Stimulated activated CD4-positive, alpha-beta T cell treated with anti-CD3 and anti-CD28 coated beads, Interleukin-1b, Interleukin-23, amount 100 ng/mL, for 4 hours (primary cell): ENCODE measurements at places on chromosomes 3 and 15.

- no peak for DNase-seq
Observed at GRCh38 chr3:189273736-189274135, 102.0 kb downstream of the TPRG1 start.

GRCh38 chr3:41239587-41239986 lies 40.3 kb downstream of the CTNNB1 start:
- DNase-seq, result no peak

GRCh38 chr15:78633348-78633747 lies 7.7 kb downstream of the CHRNB4 start:
- DNase-seq, result no peak

DNA sequence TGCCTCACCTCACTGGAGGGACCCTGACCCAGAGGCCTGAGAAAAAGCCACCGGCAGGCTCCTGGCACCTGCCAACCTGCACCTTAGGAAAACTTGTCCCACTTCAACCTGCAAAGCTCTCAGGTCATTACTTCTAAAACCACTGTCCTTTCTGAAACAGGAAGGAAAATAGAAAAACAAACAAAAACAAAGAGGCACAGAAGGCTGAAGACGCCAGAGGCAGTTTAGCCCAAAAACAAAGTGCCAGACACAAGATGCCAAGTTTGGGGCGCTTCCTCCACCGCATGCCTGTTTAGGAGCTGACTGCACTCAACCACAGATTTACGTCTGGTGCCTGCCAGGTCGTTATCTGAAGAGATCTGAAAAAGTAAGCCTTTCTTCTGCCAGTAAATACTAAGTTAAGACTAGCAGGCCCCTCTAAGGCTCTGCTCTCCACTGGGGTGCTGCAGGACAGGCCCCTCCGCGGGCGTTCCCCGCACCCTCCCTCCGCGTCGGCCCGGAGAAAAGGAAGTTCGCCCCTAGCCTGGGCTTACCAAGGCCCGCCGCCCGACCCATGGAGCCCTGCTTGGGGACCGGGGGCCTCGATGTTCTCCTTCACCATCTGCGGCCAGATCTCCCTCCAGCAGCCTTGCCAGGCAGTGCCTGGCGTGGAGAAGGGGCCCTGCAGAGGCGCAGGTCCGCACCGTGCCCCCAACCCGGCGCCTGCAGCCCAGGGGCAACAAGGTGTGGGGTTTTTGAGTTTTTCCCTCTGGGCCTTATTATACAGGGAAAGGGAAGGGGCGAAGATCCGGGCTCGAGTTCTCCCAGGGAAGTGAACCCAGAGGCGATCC lies 1.3 kb downstream of the GOLGA8A start:
- DNase-seq, result peak; percentile 14

- no peak for DNase-seq
Observed at GRCh38 chr3:177711637-177712036, 514.4 kb upstream of the TBL1XR1 start.

- no peak for DNase-seq
Observed at GRCh38 chr15:67082007-67082536, 16.7 kb downstream of the SMAD3 start.

- no peak for DNase-seq
Observed at GRCh38 chr3:173553635-173554280, 156.2 kb downstream of the NLGN1 start.

GRCh38 chr15:92653836-92654539 lies 1.6 kb downstream of the FAM174B start:
- DNase-seq, result no peak

GRCh38 chr3:10381336-10381735 lies 60.4 kb upstream of the SEC13 start:
- no peak for DNase-seq

DNA sequence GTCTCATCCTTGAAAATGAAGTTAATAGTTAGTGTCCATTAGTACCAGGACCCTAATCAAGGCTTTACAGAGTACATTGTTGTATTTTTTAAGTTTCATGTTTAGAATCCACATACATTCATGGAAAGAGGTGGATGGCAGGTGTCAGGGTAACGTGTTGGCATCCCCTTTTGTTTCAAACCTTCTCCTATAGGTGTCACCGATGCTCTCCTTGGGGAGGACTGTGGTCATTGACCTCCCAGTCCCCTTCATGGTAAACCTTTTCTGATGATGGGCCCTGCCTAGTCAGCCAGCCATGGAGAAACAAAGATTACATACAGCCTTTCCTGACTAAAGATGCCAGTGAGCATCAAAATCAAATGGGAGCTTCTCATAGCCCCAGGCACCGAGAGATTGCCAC lies 574.8 kb downstream of the AGBL1 start:
- DNase-seq, result no peak

- DNase-seq, result no peak
Observed at GRCh38 chr15:75321711-75322110, 14.2 kb upstream of the COMMD4 start.

DNA sequence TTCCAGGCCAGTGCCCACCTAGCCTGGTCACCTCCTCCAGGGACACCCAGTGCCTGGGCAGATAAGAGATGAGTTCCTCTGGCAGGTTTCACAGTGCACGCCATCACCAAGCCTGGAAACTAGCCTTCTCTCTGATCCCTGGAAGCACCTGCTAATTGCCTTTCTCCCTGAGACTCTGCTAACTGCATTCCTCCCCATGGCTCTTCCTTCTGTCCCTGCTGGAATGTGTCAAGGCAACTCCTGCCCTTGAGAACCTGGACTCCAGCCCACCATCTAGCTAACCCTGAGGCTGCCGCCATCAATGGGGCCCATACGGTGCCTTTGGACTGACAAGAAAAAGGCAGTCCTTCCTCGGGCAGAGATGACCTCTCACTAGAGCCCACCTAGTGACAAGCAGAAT lies 18.5 kb downstream of the VIPR1 start:
- DNase-seq, result no peak

GRCh38 chr3:126782536-126782935 lies 78.5 kb downstream of the CHCHD6 start:
- no peak for DNase-seq

GRCh38 chr3:113275929-113276750 lies 64.8 kb downstream of the BOC start:
- DNase-seq, result no peak

- no peak for DNase-seq
Observed at GRCh38 chr3:128353991-128354687, 112.6 kb downstream of the DNAJB8 start.

GRCh38 chr3:130831719-130832400 lies 62.0 kb upstream of the ATP2C1 start:
- DNase-seq, result no peak

DNA sequence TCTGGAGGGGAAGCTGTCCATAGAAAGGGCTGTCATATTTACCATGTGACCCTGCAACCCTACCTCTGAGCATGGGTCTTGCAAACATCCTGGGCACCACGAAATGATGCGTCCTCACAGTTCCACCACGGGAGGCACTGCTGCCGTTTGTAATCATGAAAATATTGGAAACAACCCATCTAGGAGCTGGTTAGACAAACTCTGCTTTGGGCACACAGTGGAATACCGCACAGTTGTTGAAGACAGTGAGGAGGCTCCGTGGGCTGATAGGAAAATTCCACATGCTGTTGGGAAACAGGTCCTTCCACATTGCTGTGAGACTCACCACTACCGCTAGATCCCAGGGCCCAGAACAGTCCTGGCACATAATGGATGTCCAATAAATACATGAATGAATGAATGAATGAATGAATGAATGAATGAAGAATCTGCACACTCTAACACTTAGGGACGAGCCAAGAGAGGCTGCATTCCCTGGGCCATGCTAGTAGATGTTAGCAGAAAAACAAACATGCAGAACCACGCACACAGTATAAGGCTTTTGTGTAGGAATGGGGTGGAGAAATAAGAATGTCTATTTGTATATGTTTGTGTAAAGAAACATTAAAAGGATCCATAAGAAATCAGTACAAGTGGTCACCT lies 40.6 kb downstream of the TPRA1 start:
- no peak for DNase-seq

DNA sequence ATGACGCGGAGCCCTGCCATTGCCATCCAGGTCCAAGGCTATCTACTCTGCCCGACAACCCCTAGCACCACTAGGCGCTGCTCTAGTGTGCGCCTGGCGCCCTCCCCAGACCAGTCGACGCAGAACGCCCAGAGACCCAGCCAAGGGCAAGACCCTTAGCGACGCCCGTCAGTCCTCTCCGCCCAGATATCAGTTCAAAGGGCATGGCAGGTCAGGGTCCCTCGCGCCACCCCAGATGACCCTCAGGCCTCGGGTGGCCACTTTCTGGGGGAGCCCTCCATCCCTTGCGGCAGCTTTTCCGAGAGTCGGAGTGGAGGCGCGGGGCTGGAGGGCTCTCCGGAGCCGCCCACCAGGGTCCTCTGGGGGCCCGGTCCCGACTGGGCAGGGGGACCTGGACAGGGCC lies 371 bp upstream of the CLSTN2 start:
- DNase-seq, result no peak

- DNase-seq, result no peak
Observed at GRCh38 chr3:106294121-106294520, 425.3 kb upstream of the CBLB start.

- DNase-seq, result no peak
Observed at GRCh38 chr15:82951472-82952157, 905 bp downstream of the HOMER2 start.

GRCh38 chr3:128592864-128593263 lies 57.8 kb downstream of the RPN1 start:
- no peak for DNase-seq

- DNase-seq, result no peak
Observed at GRCh38 chr3:177680472-177680821, 483.2 kb upstream of the TBL1XR1 start.

DNA sequence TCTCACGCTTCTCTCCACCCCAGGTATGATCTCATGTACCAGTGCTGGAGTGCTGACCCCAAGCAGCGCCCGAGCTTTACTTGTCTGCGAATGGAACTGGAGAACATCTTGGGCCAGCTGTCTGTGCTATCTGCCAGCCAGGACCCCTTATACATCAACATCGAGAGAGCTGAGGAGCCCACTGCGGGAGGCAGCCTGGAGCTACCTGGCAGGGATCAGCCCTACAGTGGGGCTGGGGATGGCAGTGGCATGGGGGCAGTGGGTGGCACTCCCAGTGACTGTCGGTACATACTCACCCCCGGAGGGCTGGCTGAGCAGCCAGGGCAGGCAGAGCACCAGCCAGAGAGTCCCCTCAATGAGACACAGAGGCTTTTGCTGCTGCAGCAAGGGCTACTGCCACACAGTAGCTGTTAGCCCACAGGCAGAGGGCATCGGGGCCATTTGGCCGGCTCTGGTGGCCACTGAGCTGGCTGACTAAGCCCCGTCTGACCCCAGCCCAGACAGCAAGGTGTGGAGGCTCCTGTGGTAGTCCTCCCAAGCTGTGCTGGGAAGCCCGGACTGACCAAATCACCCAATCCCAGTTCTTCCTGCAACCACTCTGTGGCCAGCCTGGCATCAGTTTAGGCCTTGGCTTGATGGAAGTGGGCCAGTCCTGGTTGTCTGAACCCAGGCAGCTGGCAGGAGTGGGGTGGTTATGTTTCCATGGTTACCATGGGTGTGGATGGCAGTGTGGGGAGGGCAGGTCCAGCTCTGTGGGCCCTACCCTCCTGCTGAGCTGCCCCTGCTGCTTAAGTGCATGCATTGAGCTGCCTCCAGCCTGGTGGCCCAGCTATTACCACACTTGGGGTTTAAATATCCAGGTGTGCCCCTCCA lies 19.1 kb downstream of the TYRO3 start:
- no peak for DNase-seq

- DNase-seq, result no peak
Observed at GRCh38 chr3:139528924-139529323, 10.6 kb downstream of the RBP1 start.

GRCh38 chr15:64690578-64691296 lies 84.7 kb downstream of the RBPMS2 start:
- no peak for DNase-seq

GRCh38 chr15:29805043-29805707 lies 17.1 kb downstream of the TJP1 start:
- DNase-seq, result no peak

- no peak for DNase-seq
Observed at GRCh38 chr15:42665827-42666226, 71.1 kb downstream of the CDAN1 start.

DNA sequence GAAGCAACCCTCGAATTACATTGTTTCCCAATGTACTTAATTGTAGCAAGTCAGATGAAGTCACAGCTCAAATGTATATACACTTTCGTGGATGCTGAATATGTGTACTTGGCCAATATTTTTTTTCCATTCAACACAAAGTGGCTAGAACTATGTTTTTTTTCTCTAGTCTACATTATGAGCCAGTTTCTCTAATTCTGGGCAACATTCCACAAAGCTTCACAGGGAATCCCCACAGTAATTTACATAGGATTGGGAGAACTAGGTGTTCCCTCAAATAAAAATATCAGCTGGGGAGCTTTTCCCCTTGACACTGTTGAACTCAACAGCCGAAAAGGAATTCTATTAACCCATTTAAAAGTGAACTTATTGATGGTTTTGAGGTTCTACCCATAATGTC lies 493.1 kb downstream of the MECOM start:
- DNase-seq, result no peak

DNA sequence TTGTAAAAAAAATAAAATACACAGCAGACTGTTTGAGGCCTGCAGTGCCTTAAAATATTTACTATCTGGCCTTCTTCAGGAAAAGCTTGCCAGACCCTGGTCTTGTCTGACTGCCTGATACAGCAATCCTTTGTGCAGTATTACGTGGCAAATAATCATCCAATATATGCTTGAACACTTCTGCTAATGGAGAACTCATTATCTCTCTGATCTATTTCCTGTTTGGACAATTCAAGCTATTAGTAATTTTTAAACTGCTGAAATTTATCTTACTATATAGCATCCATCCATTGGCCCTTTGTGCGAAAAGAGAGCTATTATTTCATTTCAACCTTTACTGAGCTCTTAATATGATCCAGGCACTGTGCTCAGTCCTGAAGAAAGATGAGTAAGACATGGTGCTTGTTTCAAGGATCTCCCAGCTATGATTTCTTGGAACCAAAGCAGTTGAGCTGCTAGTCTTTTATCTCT lies 15.9 kb downstream of the ATG7 start:
- no peak for DNase-seq

DNA sequence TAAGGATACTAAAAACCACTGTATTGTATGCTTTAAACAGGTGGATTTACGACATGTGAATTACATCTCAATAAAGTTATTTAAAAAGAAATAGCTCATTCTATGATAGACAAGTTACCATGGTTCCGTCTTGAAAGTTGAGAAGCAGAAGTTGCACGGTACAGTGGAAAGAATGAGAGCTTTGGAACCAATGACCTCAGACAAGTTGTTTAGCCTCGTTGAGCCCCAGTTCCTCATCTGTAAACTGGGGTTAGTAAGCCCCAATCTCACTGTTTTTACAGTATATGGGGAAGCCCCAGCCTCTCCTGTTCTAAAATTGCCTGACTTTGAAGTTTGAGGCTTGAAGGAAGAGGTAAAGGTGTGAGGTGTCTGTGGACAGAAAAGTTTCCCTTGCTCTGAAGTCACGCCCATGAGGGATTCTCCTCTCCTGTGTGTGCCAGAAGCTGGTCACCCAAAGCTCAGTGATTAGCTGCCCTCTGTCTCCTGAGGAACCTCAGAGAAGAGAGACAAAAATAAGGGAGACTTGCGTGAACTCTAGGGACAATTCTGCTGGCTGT lies 10.0 kb downstream of the CRYGS start:
- DNase-seq, result no peak

GRCh38 chr3:128485282-128486204 lies 7.5 kb downstream of the GATA2 start:
- no peak for DNase-seq

- no peak for DNase-seq
Observed at GRCh38 chr3:66418475-66418931, 82.3 kb downstream of the LRIG1 start.
